Cerebellar nuclear complex (tissue), 1 donor: ENCODE measurements at places on chromosomes 1 and 21.

- no peak for DNase-seq
These were observed 84.4 kb downstream of the CATSPERE start for GRCh38 chr1:244545511-244545910.

- DNase-seq: no peak
These were observed 58.3 kb downstream of the ERG start for GRCh38 chr21:38439957-38440356.

DNA sequence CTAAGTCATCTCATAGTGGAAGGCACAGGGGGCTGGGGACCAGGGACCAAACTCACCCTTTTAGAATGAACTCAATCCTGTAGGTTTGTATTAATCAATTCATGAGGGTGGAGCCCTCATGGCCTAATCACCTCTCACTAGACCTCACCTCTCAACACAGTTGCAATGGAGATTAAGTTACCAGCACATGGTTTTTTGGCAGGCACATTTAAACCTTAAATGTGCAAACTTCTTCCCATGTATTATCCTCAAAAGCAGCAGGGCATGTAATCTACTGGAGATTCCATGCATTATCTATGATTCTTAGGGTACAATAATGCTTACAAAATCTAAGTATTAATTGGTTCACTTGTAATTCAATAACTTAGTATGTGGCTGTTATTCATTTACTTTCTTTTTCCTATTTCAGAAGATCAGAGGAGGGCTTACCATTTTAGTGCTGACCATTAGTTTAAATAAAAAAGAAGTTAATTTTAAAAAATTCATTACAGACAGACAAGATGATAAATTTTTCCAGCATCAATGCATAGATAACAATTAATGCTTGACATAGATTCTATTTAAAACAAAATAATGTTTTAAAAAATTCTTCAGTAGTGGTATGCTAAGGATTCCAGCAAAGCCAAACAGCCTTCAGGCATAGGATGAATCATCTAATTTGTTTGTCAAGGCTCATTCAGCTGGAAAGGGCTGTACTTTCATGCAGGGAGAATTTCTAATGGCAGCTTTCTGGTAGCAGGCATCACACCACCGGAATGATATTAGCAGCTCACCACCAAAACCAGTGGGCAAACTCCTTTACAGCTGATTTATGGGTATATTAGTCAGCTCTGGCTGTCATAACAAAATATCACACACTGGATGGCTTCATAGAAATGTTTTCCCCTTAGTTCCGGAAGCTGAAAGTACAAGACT lies 124.6 kb upstream of the ZNF648 start:
- DNase-seq: no peak

DNA sequence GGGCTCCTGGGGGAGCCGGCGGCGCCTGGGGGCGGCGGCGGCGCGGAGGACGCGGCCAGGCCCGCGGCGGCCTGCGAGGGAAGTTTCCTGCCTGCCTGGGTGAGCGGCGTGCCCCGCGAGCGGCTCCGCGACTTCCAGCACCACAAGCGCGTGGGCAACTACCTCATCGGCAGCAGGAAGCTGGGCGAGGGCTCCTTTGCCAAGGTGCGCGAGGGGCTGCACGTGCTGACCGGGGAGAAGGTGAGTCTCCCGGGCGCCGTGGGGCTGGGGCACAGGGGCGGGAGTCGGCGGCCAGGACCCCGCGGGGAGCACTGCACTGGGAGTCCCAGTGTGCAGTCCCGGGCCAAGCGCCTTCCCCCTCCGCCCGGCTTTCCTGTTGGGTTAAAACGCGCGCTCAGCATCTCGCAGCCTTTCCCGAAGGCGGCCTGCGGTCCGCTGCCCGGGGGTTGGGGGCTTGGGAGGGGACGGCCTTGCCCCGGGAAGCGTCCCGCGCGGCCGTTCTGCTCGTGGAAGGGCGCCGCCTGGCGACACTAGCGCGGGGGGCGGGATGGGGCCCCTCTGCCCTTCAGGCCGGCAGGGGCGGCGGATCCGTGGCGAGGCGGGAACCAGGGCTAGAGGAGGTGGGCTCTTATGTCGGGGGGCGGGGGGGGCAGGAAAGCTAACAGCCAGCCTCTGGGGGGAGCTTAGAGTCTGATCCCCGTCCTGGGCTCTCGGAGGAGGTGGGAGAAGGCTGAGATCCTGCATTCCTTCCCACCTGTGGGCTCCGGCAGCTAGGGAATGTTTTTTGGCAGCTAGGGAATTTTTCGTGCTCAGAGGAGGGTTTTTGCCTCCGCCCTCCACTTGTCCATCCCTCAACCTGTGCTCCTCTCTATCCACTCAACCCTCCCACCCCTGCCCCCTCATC lies 1.1 kb downstream of the HUNK start:
- no peak for DNase-seq

- DNase-seq: no peak
These were observed 101.4 kb downstream of the PLPPR5 start for GRCh38 chr1:98903261-98903660.

DNA sequence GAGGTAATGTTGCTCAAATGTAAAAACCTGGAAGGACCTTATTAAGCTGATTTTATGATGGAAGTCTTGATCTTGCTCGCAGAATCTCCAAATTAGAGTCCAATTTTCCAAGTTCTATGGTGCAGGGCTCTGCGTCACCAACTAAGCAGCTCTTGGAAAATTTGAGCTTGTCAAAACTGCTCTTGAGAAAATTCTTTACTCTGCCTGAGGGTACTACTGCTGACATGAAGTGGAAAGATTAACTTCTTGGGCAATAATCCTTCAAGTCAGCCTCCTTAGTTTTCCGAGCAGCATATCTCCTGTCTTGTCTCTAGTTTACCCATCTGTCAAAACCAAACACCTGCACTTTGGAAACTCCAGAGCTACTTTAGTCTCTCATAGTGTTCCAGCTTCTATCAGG lies 293.7 kb downstream of the KCTD3 start:
- DNase-seq: no peak

GRCh38 chr1:46166521-46167462 lies 8.1 kb upstream of the TSPAN1 start:
- DNase-seq: no peak

DNA sequence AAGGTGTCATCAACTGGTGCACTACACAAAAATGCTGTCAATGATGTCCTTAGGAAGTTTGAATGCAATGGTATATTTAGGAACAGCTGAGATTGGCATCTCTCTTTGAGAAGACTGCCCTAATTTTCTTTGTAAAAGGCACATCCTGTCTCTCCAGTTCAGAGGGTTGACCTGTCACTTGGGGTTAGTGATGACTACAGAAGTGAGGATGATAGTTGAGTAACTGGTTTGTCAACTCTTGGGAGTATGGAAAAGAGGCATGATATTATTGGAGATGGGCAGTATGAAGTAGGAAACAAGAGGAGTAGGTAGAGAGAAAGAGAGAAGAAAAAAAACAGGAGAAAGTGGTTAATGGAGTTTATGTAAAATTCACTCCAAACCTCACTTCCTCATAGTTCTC lies 40.4 kb upstream of the PIGC start:
- no peak for DNase-seq

DNA sequence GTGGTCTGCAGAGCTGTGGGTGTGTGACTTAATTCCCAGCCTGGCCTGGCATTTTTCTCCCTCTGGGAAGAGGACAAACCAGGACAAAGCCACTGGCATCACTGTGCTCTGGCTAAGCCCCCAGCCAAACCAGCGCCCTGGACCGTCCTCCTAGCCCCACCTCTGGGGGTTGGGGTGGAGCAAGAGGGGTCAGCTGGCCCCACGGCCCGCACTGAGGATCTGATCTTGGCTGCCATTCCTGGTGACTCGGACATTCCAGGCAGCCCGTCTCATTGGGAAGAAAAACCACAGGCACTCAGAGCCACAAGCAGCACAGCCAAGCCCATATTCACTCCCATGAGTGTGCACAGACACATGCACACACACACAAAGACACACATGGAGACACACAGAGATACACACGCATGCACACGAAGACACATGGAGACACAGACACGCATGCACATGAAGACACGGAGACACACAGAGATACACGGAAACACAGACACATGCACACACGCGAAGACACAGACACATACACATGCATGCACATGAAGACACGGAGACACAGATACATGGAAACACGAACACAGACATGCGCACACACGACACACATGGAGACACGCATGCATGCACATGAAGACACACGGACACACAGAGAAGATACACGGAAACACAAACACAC lies 2.3 kb upstream of the MXRA8 start:
- no peak for DNase-seq

DNA sequence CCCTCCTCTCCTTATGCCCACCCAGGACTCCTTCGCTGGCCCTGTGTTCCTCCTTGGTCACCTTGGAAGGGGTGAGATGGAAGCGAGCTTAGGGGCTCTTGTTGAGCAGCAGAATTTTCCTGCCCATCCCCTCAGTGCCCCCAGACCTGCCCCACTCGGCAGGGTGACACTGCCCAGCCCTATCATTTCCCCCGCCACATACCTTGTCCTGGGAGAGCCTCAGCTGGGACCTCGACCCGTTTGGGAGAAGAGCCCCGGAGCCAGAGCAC lies 1.4 kb upstream of the FNDC5 start:
- no peak for DNase-seq

GRCh38 chr1:197972406-197972805 lies 55.2 kb downstream of the LHX9 start:
- no peak for DNase-seq

- DNase-seq: no peak
These were observed 254.0 kb upstream of the RUNX1 start for GRCh38 chr21:35303085-35303484.

DNA sequence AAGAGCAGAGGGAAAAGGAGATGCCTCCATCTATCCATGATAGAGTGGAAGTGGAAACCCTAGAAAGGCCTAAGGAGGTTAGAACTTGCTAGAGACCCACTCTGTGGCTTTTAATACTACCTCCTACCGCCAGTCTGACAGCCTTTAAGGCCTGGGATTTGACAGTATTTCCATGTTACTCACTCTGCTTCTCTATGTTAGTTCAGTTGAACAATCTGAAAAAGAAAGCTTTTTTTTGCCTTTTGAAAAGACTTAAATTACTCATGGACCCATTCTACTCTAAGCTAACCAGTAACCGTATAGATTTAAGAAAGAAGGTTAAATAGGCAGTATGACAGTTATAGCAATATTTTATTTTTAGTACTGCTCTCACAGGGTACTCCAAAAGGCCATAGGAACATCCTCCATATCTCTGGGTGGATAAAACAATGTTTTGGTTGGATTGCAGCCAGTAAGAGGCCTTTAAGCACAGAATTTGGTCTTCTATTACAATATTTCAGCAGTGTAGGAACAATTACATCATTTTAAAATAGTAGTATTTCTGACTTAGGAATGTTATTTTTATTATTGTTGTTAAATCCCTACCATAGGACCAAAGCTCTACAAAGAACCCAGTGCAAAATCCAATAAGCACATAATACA lies 15.9 kb upstream of the GPR25 start:
- DNase-seq: no peak

GRCh38 chr1:110520827-110521226 lies 1.9 kb upstream of the KCNA10 start:
- DNase-seq: no peak

DNA sequence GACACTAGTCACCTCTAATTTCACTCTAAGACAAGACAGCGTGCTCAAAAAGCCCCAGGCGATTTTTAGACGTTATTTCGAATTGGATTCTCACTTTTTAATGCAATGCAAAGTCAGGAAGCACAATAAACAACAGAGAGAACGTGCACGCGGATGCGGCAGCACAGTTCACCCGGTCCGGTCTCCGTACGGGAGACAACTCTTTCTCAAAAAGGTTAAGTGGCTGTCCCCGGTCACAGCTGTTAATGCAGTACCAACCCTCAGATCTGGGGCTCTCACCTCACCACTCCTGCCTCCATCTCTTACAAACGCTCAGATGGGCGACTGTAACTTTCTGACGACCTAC lies 1.2 kb downstream of the HP1BP3 start:
- no peak for DNase-seq

DNA sequence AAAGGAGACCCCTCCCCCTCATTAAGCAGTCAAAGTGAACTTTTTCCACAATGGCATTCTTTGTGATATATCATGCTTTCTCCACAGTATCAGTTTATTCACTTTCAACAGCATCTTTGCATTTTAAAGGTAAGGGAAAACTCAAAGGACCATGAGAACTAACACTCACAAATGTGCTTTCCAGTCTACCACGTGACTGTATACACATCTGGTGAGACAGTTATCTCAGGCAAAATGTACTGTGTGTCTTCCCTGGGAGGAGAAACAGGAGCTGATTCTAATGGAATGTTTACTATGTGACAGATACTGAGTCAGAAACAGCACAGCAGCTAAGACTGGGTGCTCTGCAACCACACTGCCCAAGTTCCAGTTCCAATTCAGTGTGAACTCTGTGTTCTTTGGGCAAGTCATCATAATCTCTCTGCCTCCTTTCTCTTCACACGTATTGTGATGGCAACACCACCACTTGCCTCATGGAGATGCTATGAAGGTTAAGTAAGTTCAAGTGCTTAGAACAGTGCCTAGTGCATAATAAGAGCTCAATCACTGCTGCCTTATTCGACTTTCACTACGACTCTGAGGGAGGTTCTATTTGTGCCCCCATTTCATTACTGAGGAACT lies 79.0 kb downstream of the SLC45A1 start:
- no peak for DNase-seq

- DNase-seq: no peak
These were observed 104.6 kb upstream of the F3 start for GRCh38 chr1:94646141-94646643.

GRCh38 chr1:69494221-69494620 lies 73.5 kb upstream of the LRRC7 start:
- DNase-seq: no peak

- DNase-seq: no peak
These were observed 27.3 kb downstream of the GPR157 start for GRCh38 chr1:9101510-9102146.

DNA sequence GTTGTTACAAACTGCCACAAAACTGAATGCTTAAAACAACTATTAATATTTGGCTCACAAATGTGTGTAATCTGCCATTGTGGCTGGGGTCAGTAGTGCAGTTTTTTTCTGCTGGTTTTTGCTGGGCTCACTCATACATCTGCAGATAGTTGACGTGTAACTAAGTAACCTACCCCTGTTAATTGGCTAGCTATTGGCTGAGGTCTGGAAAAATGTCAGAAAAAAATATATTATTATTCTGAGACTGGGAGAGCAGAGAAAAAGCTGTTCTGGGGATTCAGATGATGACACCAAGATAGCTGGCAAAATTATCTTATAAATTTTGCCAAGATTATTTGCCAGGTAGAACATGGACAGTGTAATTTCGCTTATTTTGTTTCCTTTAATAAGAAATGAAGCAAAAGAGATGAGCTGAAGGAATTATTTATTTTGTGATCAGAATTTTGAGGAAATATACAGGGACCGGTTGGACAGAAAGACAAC lies 616.1 kb upstream of the ADAMTS5 start:
- DNase-seq: no peak
